ENCODE measurements at places on chromosomes 4 and X.

GRCh38 chr4:155571184-155571944, 95.3 kb upstream of the GUCY1A1 start:
- no peak for ATAC-seq

GRCh38 chr4:86031927-86032326, 327.9 kb downstream of the MAPK10 start:
- no peak for ATAC-seq

- no peak for ATAC-seq
Observed at GRCh38 chr4:169133932-169134331, 123.9 kb upstream of the CBR4 start.

- ATAC-seq: no peak
Observed at GRCh38 chrX:153494061-153494460, 719 bp upstream of the BGN start.

- no peak for ATAC-seq
Observed at GRCh38 chrX:107985033-107985432, 2.9 kb upstream of the TEX13B start.

DNA sequence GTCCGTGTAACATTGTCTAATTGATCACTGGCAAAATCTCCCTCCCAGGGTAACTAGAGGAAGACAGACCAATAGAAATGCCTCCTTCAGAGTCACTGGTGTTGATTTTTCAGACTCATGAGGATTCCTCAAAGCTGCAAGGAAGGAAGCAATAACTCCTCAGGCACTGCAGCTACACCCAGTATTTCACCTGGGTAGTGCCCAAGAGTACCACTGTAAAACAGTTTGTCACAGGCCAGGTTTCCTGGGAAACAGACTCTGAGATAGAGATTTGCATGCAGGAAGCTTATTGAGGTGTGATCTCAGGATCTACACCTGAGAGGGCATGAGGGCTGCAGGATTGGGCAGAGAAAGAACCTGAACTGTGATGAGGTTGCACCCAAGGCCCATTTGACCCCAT, 240.7 kb upstream of the ATP6AP2 start:
- no peak for ATAC-seq

GRCh38 chr4:111639876-111640275, 505.4 kb upstream of the FAM241A start:
- ATAC-seq: no peak

GRCh38 chrX:31603411-31604120, 531.7 kb upstream of the FTHL17 start:
- no peak for ATAC-seq

DNA sequence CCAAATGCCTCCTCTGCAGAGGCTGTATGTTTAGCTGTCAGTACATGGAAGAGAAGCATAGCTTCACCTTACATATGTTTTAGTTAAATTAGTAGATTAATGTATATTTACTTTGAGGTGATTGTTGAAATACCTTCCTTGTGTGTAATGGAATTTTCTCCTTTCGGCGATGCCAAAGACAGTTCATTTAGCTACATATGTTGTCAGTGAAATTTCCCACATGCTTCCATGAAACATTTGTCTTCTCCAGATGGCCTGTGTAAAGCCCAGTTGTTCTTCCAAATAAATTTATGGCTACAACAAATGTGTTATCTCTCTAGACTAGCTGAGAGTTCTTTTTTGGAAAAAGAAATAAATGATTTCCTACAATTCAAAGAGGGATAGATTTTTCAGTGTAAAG, 95.2 kb downstream of the GPAT3 start:
- no peak for ATAC-seq

GRCh38 chrX:6293716-6294115, 65.0 kb upstream of the NLGN4X start:
- no peak for ATAC-seq

DNA sequence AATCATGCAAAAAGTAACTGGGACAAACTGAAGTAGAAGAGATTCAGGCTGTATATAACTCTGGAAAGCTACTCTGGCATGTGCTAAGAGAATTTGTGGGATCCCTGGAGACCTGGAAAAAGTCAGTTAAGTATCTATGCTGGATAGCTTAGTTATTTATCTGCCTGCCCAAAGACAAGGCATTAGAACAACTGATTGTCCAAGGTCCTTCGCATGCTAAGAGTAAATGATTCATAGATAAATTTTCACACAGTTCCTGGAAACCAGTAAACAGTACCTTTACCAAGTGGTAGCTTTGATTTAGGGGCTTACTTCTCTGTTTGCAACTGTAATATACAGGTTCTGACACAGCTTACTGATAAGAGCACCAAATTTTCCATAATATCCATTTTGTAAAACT, 104.8 kb downstream of the ATP11C start:
- no peak for ATAC-seq

DNA sequence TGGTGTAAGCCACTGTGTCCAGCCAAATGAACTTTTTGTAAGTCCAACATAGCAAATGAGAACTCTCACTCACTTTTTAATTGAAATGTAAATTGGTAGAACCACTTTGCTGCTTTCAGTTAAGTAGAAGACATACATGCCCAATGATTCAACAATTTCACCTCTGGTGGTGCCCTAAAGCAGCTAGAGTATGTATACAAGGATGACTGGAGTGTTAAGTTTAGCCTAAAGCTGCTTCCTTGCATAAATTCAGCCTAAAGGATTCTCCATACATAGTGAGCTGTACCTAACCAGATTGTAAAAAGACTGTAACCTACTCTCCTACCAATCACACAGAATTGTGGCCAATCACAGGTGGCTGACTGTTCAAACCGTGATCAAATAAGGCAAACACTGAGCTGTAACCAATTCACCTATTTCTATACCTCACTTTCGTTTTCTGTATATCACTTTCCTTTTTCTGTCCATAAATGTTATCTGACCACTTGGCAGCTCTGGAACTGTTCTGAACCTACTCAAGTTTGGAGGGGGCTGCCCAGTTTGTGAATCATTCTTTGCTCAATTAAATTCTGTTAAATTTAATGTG, 39.9 kb downstream of the PDS5A start:
- ATAC-seq: peak; percentile 43

DNA sequence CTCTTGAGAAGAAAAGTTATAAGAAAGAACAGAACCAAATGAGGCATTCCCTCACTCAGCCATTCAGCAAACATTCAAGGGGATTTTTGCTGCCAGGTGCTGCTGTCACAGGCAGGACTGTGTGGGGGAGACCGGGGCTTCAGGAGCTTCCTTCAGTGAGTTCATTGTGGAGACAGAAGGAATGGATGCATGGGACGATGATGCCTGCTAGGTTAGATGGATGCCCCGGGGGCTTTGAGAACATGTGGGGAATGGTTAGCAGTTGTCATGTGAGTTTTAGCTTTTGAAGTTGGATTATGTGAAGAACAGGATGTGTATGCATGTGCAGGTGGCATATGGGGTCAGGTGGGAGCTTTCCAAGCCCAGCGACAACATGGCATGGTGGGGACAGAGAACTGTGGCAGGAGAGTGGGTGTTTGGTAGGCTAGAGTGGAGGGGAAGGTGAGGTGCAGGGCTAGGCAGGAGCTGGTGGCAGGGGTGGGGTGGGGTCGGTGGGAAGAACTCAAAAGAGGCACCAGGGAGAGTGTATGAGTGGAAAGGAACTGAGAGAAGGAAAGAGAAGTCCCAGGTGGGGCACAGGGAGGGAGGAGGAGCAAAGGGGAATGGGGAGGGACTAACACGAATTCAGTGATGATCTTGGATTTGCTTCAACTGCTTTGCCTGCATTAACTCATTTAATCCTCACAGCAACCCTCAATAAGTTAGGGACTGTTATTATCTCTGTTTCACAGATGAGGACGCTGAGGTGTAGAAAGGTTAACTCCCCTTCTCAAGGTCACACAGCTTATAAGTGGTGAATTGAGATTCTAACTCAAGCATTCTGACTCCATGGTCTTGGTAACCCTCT, 8.4 kb downstream of the DCUN1D4 start:
- no peak for ATAC-seq

DNA sequence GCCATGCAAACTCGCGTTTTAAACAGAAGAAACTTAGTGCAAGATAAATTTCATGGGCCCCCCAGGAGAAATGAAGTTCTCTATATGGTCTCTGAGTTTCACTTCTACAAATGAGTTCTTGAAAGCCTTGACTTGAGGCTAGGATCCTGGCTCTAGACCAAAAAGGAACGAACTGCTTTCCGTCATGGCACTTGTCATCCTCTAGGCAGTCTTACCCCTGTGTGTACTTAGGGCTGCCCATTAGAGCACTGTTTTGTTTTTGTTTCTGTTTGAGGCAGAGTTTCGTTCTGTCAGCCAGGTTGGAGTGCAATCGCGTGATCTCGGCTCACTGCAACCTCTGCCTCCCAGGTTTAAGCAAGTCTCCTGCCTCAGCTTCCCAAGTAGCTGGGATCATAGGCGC, 29.0 kb downstream of the RNF4 start:
- ATAC-seq: peak; percentile 62

DNA sequence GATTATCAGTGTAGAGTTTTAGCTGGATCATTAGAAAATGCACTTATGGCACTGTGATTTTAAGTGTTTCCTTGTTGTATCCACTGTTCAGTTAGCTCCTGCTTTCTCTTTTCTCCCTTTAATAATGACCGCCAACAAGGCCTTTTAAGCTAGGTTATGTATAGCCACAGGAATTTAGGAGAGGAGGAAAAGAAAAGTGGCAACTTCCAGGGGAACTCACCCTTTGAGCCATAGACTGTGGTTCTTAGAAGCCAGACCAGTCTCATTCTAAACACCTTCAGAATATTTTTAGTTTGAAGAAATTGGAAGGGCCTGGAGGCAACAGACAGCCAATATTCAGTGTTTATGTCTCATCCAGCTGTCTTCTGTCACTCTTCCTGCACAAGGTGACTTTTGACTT, 6.1 kb downstream of the FGF2 start:
- ATAC-seq: no peak

DNA sequence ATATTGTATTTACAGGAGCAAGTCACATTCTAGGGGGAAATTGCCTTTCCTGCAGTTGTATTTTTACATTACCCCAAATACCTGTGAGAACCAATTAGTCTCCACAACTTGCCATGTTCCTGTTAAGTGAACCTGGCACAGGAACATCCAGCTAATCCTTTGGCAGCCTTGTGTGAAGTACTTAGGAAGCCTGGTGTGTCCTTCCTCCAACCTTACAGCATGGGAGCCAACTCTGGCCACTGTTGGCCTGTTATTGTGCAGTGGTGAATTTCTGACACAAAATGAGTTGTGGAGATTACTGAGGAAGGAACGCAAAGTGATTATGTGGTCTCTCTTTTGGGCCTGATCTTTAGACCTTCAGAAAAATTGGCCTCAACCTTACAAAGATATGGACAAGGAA, 238.0 kb upstream of the PITX2 start:
- no peak for ATAC-seq

DNA sequence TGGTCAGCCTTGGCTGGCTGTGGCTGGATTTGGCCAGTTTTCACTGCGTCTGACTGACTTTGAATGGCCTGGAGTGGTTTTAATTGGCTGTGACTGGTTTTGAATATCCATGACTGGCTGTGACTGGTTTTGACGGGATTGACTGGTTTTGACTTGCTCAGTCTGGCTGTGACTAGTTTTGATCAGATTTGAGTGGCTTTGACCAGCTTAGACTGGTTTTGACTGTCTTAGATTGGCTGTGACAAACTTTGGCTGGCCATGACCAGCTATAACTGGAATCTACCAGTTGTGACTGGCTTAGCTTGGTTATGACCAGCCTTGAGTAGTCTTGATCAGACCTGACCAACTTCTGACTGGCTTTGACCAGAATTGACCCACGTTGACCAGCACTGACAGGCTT, 168.4 kb upstream of the AMOT start:
- no peak for ATAC-seq

DNA sequence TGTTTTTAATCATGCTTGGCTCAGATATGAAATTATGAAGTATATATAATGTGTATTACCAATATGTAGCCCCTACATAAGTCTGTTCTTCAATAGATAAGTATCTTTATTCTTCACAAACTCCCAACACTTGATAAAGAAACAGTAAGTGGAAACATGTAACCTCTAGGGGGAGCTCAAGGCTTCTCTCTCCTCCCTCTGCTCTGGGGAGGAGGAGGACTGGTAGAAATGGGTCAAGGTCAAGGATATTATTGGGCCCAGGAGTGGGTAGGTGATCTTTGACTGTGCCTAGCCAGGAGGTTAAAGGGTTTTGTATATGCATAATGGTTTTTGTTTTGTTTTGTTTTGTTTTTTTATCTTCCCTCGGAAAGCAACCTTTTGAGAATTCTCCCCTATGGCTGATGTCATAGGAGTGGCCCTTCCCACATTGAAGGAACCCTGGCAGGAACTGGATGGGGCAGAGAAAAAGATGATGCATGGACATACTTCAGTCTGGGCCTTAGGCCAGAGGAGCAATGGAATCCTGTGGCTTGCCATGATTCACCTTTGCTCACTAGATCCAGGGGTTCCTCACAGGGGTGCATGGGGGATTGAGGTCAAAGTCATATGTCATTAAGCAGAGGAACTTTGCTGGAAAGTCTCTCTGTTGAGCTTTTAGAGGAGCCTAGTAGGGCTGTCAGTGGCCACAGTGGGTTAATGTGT, 460.3 kb downstream of the MID1IP1 start:
- peak; percentile 53 for ATAC-seq

DNA sequence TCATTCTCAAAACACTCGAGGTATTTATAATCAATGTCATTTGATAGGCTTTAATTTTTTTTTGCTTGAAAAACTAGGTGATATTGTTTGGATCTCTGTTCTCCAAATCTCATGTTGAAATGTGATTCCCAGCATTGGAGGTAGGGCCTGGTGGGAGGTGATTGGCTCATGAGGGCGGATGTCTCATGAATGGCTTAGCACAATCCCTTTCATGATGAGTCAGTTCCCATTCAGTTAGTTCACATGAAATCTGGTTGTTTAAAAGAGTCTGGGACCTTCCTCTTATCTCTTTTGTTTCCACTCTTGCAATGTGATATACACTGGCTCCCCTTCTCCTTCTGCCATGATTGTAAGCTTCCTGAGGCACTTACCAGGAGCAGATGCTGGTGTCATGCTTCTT, 638.7 kb downstream of the DMD start:
- no peak for ATAC-seq

- no peak for ATAC-seq
Observed at GRCh38 chr4:129468624-129469023, 372.7 kb downstream of the C4orf33 start.

DNA sequence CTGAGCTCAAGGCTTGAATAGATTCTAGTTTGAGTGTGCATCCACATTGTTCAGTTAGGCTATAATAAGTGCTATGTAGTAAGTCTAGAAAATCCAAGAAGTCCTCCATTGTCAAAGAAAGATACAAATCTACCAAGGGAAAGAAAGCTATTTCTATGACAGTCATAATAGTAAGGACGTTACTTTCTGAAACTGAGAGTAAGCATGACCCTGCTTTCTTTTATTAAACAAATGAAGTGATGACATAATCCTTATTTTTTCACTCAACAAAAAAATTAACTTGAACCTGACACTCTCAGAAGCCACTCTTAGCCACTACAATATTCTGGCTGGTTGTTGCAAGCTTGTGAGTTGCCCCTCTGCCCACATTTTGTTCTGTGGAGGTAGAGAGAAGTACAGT, 33.8 kb upstream of the AMELX start:
- no peak for ATAC-seq
